ENCODE measurements at places on chromosomes 6 and 20.

- no peak for DNase-seq
Observed at GRCh38 chr6:132400883-132401617, at the start of gene MOXD1. Gene MOXD1, minus strand, starts transcription at chr6:132401475. Its CDS starts 49 bp downstream, at chr6:132401426.

GRCh38 chr6:79665725-79666551 is 34.8 kb downstream of the SH3BGRL2 start:
- no peak for DNase-seq

DNA sequence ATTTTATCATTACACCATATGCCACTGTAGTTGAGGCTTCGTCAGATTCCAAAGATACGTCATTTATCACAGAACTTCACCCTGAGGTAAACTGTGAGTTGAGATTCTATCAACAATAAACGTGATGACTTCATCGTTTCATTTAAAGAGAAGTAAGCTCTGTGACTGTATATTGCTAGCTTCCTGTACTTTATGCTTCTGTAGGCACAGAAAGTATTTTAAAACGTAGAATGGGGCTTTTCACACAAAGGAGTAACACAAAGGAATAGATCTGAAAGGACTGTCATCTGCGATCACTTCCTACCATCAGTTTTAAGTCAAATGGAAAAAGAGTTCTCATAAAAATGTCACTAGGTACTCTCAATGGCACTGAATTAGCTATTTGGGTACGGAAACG is 234.4 kb upstream of the MCHR2 start:
- DNase-seq, result no peak

DNA sequence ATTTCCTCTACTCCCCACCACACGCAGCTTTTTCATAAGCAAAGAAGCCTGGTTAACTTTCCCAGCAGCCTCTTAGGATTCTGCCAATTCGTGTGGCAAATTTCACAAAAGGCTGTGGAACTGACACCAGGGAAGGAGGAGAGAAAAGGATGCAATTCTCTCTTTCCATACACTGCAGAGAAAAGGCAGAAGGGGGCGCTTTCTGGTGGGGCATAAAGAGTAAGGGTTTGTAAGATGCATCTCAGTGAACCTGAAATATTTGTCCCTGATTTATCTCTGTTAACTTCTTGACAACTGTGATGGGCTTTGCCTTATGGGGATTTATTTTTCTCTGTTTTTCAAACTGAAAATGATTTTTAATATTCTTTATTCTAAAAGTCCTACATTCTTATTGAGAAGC is 45.5 kb upstream of the GLP1R start:
- DNase-seq, result no peak

DNA sequence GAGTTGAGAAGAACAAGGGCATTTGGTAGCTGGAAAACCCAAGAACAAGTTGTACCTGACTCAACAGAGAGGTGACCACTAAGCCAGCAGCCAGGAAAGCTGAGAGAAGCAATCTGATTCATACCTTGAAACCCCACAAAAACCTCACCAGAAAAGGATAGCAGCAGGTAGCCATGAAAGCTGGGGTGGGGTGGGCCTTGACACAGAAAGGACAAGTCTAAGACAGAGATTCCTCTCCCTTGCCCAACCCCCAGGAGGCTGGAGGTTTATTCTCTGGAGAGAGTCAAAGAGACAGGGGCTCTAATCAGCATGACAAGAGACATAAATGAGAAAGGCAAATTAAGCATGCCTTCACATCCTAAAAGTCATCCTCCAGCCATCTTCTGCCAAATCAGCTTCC is 151.7 kb upstream of the DST start:
- no peak for DNase-seq

GRCh38 chr6:39426073-39426456 is 103.6 kb upstream of the KCNK16 start:
- no peak for DNase-seq

DNA sequence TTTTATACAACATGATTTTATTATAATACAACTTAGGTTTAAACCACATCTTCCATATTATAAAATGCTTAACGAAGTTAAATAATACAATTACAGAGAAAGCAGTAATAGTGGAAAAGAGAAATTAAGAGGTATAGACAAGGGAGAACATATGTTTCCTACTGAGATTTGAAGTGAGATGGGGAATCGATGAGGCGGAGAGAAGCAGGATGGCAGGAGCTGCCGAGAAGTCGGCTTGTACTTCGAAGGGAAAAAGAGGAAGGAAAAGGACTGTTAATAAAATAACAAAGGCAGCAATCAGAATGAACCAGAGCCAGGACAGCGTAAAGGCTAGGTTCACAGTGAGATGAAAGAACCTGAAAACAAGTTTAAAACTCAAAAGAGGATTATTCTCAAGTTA is 15.4 kb downstream of the FBXL4 start:
- no peak for DNase-seq
